ENCODE measurements at places on chromosomes 4 and X.

DNA sequence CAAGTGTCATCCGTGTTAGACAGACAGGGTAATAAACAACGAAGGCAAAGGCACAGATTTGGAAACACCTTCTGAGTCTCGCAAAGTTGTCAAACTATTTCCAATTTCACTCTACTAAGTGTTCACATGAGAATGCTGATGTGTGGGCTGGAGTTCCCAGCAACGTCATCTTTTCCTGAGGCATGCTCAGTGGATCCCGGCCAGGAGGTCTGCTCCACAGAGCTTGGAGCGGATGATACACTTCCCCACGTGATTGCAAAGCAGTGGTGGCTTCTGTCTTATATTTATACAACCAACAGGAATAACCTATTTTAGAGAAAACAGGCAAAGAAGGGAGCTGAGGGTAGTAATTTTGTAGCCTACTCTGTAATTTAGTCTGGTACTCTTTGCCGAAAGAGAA is 40.1 kb upstream of the PDK3 start:
- no peak for DNase-seq

DNA sequence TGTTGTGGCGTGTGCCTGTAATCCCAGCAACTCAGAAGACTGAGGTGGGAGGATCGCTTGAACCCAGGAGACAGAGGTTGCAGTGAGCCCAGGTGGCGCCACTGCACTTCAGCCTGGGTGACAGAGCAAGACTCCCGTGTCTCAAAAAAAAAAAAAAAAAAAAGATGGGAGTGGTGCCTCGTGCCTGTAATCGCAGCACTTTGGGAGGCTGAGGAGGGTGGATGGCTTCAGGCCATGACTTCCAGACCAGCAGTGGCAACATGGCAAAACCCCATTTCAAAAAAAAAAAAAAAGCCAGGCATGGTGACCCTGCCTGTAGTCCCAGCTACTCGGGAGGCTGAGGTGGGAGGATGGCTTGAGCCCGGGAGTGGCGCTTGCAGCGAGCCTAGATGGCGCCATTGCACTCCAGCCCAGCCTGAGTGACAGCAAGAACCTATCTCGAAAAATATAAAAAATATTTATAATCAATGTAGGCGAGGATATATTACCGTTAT is 27.0 kb downstream of the EIF2S3 start:
- peak; percentile 96 for DNase-seq

GRCh38 chr4:138188406-138189084 is 53.6 kb downstream of the SLC7A11 start:
- DNase-seq = peak; percentile 34

- peak; percentile 27 for DNase-seq
Observed at GRCh38 chrX:53320543-53321229, 39.3 kb upstream of the IQSEC2 start.

GRCh38 chr4:7262134-7262533 is 69.8 kb downstream of the SORCS2 start:
- no peak for DNase-seq
